Lower leg skin (tissue), 4 donors: ENCODE measurements at places on chromosomes 2 and 18. TPM values are rescaled to one million over a fixed set of nuclear protein-coding genes. Genes with fewer than 3 reads are reported as not detected.

- DNase-seq: no peak
These were observed 24.5 kb downstream of the TYMS start for GRCh38 chr18:681985-682384.

Gene SLC23A3
- 4.4 TPM for total RNA-seq

- DNase-seq: no peak
These were observed 45.8 kb downstream of the LAMA3 start for GRCh38 chr18:23735021-23735464.

Gene LONRF2
- total RNA-seq: 2.6 TPM

- DNase-seq: no peak
These were observed 127.8 kb downstream of the VIT start for GRCh38 chr2:36824273-36824672.

Gene FOSL2
- 334 TPM for total RNA-seq

- peak; percentile 53 for DNase-seq
These were observed 160.7 kb upstream of the NT5C1B start for GRCh38 chr2:18749912-18750526.

Gene RAB17
- total RNA-seq: 1.7 TPM

GRCh38 chr2:206805887-206806607, 40.6 kb downstream of the FASTKD2 start:
- DNase-seq: no peak

Gene PKP4
- total RNA-seq: 40.3 TPM

Gene ECEL1
- not detected for total RNA-seq

GRCh38 chr2:96142217-96143113, 2.8 kb downstream of the DUSP2 start:
- DNase-seq: no peak

DNA sequence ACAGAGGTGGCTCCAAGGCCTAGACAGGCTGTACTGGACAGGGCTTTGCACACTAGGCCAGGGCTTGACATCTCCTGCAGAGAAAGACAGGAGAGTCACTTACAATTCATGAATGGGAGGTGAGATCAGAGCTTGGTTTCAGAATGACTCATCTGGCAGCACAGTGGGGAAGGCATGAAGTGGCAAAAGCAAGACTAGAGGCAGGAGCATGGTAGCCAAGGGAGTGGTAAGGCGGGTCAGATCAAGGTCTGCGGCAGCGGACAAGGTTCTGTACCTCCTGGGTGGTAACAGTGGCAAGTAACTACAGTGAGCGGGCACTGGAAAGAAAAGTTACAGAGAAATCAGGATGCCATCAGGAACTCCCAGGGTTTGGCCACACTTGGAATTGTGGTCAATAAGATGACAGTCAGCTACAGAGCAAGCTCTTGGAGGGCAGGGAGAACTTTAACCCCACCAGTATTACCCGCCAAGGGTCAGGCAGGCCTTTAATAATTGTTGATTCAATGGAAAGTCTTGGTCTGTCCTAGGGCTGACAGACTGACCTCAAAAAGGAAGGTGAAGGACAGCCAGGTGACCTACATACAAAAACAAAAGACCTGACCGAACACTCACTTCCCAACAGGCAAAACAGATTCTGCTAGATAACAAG, 5.7 kb downstream of the MCFD2 start:
- no peak for DNase-seq
